ENCODE measurements at places on chromosomes 11 and 22.

DNA sequence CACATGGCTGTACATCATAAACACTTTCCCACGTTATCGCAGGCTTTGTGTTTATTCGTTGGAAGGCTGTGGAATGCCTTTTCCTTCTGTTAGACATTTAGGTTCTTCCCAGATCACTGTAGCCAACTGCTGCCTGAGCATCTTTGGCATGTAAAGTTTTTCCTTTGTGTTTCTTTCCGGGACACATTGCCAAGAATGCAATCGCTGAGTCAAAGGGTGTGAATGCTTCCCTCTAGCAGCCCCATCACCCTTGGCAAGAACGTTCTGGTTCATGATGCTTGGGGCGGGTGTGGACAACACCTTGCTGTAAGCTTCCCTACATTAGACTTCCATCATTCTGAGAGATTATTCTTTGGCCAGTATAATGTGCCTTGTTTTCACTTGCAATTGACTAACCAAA lies 136.2 kb downstream of the OSBP2 start:
- no peak for DNase-seq

- DNase-seq = no peak
Observed at GRCh38 chr11:123045101-123045500, 16.8 kb downstream of the HSPA8 start.

GRCh38 chr11:78420796-78421209 lies 3.2 kb upstream of the GAB2 start:
- peak; percentile 43 for DNase-seq

DNA sequence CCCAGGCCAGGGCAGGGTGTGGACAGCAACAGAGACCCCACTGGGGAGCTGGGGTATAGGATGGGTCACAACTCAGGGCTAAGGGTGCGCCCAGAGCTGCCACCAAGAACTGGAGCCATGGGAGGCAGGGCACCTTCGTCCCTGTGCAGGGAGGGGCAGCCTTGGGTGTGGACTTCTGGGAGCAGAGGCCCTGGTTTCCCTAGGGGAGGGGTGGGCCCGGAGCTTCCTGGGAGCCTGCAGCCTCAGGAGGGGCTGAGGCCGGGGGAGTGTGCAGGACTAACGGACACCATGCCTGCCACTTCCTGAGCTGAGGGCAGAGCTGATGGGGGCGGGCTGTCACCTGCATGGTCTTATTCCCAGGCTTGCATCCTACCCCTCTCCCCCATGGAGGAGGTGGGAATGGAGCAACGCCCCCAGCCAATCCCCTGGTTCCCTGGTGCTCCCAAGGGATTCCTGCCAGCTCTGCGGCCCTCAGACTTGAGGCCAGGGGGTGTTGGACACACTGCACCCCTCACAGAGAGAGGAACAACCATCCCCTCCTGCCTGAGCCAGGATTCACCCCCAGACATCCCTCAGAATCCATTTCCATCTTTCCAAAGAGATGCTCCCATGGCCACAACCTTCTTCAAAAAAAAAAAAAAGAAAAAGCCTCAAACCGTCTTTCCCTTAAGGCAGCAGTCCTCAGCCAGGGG lies 225.7 kb downstream of the CTTN start:
- no peak for DNase-seq

DNA sequence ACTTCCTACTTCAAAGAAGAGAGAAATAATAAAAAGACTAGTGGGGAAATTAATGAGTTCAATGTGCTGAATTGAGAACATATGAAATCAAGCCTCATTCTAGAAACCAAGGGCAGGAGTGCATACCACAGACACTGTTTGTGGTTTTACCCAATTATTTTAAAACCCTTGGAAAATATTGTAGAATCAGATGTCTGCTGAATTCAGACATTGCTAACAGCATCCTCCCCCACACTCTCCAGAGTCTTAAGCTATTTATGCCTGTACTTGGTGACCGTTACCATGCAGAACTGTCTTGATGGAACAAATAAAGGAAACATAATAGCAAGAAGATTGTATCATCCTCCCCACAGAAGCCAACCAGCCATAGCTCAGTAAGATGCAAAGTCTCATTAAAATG lies 850.1 kb downstream of the NTM start:
- DNase-seq = no peak

- DNase-seq = no peak
Observed at GRCh38 chr11:45285930-45286632, at the start of gene SYT13. TSS of gene SYT13 (minus strand) at chr11:45286341. CDS start at chr11:45286207, 134 bp downstream.

- no peak for DNase-seq
Observed at GRCh38 chr22:44293034-44293433, 19.7 kb downstream of the SHISAL1 start.

GRCh38 chr11:12091956-12092558 lies 18.3 kb upstream of the MICAL2 start:
- DNase-seq = no peak

DNA sequence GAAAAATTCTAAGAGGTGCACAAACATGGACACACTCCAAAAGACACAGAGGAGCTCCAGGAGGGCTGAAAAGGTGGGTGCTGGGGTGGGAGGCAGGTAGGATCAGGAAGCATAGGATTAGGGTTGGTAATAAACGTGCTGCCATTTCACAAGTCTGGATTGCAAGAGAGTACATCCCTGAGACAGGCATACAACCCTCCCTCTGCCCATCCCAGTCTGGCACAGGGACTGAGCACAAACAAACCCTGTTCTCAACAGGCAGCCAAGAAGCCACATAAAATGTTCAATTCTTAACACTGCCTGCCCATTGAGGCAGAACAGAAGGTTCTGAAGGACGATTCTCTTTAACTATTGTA lies 18.5 kb downstream of the SLC35F2 start:
- DNase-seq = no peak

Data from activated naive CD8-positive, alpha-beta T cell treated with anti-CD3 and anti-CD28 coated beads, Interleukin-2, amount 10 ng/mL, durations not matched to agents 7 days and 5 days (primary cell).